ENCODE measurements at places on chromosomes 3 and 15.

GRCh38 chr15:35243758-35244157, 158.7 kb upstream of the NANOGP8 start:
- no peak for DNase-seq

GRCh38 chr3:71498543-71498942, 85.0 kb downstream of the FOXP1 start:
- no peak for DNase-seq

GRCh38 chr3:23685541-23686258, 120.1 kb upstream of the UBE2E1 start:
- no peak for DNase-seq

- DNase-seq, result no peak
Measured at GRCh38 chr15:39591141-39591895, 10.4 kb downstream of the THBS1 start.

DNA sequence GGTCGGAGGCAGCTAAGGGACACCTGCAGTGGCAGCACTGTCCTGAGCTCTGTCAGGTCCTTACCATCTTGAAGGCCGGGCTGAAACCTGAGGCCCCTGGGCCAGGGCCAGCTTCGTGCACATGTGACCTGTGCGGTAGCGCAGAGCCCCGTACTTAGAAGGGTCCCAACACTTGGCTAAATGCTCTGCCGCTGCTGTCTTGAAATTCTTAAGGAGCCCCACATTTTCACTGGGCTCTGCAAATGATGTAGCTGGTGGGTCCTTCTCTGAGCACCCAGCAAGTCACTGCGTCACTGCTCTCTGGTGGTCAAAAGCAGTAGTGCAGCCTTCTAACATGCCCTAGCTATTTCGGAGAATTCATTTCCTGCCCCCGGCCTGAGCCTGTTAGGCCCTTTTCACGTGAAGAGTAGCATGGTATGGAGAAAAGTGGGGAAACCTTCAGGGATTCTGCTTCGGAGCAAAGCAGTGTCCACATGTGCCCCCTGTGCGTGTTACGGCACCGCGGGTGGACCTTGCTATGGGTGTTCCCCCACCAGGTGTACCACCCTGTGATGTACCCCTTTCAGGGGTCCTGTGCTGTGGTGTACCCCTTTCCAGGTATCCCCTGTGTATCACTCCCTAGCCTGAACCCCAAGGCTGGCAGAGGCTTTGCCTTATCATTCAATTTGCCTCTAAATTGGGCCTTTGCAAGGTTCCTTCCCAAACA, 79.7 kb downstream of the TMEM266 start:
- peak; percentile 40 for DNase-seq

GRCh38 chr15:41501191-41501917, 7.7 kb downstream of the ITPKA start:
- DNase-seq, result no peak

- no peak for DNase-seq
Measured at GRCh38 chr3:165390166-165390565, 194.0 kb upstream of the SLITRK3 start.

DNA sequence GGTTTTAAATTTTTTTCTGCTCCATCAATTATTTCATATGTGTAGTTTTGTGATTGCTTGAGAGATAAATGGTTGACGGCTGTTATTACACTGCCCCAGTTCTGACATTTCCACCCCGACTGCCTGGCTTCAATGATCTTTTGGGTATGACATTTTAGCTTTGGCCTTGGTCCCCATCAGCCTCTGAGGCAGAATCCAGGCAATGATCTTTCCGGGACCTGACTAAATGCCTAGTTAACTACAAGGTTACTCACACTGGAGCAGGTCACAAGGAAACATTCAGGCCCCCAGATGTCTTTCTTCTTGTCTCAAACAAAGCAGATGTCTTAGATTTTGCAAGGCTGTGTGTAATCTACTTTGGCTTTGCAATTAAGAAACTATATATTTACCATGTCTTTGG, 61.1 kb upstream of the TMCO5A start:
- DNase-seq, result no peak

DNA sequence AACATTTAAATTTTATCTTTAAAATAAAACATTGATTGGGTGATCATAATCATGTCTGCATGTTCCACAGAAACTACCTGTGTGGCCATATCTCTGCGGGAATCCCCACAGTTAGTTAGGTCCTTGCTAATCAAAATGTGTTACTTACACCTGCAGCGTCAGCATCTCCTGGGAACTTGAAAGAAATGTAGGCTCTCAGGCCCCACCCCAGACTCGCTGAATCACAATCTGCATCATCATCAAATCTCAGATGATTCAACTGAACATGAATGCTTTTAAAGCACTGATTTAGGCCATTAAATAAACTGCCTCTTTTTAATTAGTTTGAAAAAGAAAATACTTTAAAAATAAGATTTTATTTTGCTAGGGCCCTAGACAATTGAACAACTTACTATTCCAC, 577.8 kb downstream of the PYDC2 start:
- no peak for DNase-seq

DNA sequence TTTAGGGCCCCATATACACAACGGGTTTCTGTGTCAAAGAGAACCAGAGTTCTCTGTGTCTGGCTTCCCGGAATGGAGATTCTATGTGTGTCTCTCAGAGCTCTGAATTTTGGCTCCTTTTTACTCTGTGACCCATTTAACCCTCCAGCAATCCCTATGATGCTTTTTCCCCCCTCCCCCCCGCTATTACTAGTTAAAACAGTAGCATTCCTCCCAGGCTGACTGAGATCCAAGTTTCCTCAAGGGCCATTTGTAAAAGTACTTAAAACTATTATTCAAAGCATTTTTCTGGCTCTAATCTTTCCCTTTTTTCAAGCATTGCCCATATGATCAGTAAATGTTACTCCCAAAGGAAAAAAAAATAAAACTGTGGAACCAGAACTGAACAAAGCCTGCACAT, 6.6 kb upstream of the STAC start:
- no peak for DNase-seq

GRCh38 chr15:36912311-36912712, 188.0 kb downstream of the MEIS2 start:
- DNase-seq, result no peak

DNA sequence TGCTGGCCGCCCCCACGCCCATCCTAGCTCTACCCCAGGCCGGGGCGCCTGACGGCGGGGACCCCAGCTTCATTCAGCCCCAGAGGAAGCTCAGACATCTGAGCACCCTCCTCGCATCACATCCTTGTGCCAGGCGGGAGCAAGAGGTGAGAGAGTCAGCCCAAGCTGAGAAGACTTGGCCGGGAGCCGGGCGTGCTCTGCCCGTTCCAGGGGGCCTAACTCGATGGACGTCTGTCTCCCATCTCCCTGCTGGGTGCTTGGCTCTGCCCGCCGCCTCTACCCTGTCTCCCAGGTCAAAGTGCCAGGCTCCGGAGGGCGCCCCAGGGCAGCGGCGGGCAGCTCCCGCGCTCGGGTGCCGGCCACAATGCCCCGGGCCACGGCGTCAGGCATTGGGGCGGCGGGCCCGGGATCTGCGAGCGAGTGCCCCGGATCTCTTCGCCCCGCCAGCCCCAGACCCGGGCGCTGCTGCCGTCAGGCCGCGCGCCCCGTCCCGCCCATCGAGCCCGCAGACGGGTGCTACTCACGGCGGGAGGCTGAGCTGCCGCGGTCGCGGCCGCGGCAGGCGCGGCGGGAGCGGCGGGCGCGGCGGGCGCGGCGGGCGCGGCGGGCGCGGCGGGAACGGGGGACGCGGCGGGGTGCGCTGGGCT, 388 bp downstream of the DAPK2 start:
- peak; percentile 16 for DNase-seq

- no peak for DNase-seq
Measured at GRCh38 chr3:13857702-13858380, 22.0 kb downstream of the WNT7A start.

DNA sequence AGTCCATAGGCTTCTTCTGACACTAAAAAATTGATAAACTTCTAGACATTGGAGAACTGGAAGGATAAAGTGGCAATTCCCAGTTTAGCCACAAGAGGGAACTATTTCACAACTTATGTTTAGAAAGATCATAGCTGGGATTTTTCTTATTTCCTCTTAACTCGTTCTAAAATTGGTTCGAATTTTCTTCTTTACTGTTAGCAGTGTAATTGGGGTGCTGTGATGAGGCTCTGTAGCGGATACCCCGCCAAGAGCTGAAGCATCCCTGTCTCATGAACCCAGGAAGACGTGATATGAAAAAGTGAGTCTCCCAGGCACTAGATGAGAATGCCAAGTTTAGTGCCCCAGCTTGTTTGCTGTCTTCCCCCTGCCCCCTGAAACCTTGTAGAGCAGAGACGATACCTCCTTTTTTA, 85.1 kb downstream of the PDCD6IP start:
- no peak for DNase-seq

DNA sequence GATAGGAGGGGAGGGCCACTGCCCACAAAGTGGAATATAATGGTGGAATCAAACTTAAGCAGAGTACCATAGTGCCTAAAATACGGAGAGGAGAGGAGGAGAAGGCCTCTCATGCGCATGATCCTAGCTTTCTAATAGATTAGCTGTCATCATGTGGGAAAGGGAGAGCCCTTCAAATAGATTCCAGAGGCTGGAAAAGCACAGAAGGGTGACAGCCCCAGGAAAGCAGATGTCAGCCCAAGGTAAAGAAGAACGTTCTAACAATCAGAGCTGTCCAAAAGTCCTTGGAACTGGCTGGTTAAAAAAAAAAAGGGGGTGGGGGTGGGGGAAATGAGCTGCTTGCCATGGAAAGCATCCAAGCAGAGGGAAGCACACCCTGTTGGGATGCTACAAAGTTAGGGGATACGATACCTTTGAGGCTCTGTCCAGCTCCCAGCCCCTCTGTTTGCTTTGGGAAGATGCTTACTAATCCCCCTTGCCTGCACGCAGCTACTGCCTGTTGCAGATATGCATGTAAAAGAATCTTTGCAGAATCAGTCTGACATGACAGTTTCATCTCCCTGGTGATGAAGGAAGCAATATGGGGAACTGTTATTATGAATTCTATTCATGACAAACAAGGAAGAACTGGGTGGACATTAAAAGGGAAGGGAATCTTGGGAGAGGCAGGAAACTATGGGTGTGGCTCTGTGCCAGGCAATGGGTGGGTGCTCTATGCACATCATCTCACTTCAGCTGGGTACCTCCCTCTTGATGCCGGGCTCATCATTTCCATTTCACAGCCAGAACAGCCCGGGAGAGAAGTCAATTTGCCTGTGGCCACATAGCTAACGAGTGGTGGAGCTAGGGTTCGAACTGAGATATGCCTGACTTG, 10.1 kb upstream of the LMCD1 start:
- DNase-seq, result no peak

DNA sequence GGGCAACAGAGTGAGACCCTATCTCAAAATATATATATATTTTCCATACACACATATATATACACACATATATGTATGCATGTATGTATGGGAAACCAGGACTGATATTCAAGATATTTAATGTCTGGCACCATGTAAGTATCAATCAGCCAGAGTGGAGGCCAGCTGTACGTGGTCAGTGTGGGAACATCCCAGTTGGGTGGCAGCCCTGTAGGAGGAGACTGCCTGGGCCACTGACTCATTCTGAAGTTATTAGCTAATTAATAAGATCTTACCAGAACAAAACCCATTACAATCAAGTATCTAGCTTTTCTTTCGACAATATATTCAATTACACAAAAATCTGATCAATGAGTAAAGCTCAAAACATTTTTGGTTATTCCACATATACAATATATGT, 85.1 kb upstream of the OCA2 start:
- DNase-seq, result no peak

DNA sequence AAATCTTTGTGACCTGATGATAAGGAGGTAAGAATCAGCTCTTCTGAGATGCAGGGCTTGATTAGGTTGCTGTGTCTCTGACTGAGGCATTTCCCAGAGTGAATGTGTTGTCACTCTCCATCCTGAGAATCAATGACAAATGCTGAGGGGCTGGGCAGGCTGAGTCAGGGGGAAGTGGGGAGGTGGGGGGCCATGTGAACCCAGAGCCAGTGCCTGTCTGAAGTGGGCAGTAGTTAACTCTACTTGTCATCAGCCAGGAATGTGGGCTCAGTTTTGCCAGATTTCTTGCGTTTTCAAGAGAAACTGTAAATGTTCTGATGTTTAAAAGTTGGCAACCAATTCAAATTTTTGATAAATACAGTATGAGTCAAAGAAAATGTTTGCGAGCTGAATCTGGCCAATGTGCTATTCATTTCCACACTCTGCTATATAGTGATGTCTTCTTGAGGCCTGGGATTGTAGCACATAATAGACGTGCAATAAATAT, 3.1 kb upstream of the BNC1 start:
- no peak for DNase-seq

DNA sequence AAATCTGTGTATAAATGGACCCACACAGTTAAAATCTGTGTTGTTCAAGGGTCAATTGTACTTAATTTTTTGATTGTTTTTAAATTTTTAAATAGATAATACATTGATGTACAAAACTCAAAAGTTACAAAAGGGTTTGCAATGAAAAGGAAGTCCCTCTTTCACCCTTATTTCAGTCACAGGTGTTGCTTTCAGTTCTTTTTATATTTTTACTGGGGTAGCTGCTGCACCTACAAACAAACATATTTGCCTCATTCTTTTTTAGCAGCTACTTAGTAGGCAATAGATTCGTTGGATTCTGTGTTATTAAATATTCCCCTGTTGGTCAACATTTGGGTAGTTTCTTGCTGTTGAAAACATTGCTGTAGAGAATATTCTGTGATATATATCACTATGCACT, 44.4 kb downstream of the PIAS1 start:
- DNase-seq, result no peak

DNA sequence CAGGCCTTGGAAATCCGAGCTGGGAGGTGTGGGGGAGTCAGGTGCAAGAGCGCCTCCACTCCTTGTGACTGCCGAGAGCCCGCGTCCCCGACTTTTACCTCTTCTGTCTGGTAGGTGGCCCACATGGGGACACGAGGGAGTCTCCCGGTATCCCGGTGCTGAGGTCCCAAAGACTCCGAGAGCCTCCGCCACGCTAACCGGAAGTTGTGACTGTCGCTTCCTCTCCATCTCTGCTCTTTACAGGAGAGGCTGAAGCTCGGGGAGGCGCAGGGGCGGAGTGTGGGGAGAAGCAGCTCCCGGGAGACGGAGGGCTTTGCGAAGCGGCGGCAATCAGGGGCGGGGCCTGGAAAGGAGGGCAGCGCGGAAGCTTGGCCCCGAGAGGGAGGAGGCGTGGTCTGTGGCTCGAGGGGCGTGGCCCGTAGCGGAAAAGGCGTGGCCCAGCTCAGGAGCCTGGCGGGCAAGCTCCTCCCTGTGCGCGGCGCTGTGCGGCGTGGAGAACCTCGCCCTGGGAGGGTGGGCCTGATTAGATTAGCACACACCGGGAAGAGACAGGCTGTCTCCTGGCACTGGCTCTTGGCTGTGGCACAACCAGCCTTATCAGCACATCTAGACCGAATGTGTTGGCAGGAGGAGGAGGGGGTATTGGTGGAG, 143.9 kb downstream of the GABRB3 start:
- no peak for DNase-seq

GRCh38 chr3:76724075-76724474, 315.8 kb upstream of the ROBO2 start:
- no peak for DNase-seq
